ENCODE measurements at places on chromosomes 5 and 9. TPM values are rescaled to one million over a fixed set of nuclear protein-coding genes. Genes with fewer than 3 reads are reported as not detected.

DNA sequence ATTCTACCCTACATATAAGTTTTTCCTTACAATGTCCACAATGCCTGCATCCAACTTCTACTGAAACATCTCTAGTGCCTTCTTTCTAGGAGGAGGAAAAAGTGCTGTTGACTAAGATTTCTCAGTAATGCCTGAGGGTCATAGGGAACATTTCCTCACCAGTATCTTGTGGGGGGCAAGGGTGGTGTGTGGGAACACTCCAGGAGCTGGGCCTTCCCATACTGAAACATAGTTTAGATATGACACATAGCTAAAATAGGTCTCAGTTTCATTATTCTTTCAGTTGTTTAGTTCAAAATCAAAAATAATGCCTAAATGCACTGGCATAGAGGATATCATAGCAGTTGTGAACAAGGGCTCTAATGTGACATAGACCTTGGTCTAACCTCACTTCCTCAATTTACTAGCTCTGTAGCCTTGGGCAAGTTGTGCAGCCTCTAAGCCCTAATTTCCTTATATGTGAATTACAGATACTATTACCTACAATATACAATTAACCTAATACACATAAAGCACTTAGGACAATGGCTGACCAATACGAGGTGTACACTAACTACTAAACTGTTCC, 66.1 kb downstream of the HAPLN1 start:
- no peak for DNase-seq

DNA sequence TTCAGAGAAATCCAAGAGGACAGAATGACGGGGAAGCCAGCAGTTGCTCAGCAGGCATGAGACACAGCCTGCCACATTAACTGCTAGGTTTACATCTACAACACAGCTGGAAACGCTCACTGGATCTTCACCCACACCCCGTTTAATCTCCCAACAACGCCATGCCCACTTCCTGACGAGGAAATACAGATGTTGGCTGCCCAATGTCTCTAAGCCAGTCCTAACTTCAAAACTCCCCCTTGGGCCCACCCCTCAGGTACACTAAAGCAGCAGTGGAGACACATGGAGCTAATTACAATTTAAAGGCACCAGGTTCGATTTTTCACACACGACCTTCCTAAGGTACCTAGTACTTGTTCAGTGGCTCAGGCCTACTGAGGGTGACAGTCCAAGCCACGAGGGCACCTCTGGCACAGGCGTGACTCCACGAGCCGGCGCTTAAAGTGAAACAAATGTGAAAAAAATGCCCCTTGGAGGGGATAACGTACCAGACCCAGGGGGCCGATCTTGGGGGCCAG, 904 bp downstream of the RPL12 start:
- no peak for DNase-seq

DNA sequence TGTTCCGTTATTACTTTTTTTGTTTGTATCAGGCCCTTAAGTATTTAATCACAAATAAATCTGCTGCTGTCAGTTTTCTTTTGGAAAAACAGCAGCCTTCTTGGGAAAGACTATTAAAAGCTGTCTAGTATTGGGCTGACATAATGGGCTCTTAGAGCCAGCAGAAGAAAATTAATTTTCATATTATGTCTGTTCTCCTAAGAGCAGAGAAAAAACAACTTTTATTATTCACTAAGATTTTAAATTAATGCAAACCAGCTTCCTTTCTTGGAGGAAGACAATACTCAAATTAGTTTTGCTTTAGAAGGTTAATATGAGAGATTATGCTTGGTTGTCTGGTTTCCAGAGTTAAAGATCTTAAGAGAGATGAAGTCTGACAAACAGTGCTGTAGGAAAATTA, 30.6 kb upstream of the GARNL3 start:
- DNase-seq, result no peak

DNA sequence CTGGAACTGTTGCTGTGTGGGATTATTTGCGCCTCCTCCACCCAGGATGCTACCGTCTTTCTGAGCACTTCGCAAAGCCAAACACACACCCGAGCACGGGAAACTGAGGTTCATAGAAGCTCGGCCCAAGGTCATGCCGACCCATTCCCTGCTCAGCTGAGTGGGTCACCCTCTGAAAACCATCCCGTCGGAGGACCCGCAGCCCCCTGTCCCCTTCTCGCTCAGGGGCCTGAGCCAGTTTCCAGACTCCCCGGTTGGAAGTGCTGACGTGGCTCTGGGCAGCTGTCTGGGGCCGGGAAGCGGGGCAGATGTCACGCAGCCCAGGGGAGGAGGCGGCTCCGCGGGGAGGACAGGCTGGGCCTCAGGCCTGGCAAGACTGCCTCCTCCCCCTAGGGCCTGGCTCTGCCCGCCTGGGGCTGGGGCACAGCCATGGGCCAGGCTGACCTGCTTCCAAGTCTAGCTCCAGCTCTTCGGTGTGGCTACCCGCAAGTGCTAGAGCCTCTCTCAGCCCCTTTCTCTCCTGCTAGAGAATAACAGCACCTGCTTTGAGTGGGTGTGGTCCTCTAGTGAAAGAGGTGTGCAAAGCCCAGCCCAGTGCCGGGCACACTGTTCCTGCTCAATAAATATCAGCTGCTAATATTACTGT, 9.9 kb upstream of the CXXC5 start:
- peak; percentile 9 for DNase-seq

The NEUROG1 gene
- total RNA-seq, result not detected

GRCh38 chr5:180297587-180298282, 5.9 kb upstream of the MAPK9 start:
- DNase-seq, result no peak

DNA sequence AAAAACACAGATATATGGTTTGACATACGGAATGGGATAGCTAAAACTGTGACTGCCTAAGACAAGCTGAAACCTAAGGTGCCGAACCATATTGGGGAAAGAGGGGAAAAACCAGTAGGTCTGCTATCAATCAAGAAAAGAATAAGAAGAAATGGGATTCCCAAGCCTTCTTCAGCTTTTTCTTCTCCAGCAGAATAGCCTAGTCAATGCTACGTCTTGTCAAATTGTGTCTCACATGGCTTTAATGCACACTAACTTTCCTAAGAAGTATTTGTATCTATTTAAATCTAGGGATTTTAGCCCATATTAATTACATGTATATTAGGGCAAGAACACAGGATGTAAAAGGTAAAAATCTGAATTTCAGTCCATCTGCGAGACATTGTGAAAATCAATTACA, 797 bp upstream of the FBXO38 start:
- DNase-seq, result no peak

All from activated CD4-positive, alpha-beta memory T cell treated with anti-CD3 and anti-CD28 coated beads for 36 hours (primary cell).